ENCODE measurements at places on chromosomes 7 and 10.

- DNase-seq = no peak
These were observed 924 bp downstream of the BMPR1A start for GRCh38 chr10:86757113-86757972.

- no peak for DNase-seq
These were observed 223.6 kb downstream of the IPMK start for GRCh38 chr10:58044072-58044471.

DNA sequence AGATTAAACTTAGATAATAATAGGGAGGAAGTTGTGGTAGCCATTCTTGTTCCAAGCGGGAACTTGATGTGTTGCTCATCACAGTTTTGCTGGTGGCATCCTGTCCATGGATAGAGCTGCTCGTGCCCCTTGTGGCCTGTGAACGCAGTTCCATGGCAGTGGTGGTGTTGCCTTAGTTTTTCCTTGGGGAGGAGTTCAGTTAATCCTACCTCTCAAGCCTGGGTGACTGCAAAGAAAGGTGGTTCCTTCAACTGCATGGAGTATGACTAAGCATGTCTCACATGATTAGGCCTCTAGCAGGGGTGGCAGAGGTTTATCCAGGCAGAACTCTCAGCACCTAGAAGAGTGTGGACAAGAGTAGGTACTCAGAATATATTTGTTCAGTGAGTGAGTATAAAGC is 99.7 kb downstream of the MAPK8 start:
- peak; percentile 8 for DNase-seq

DNA sequence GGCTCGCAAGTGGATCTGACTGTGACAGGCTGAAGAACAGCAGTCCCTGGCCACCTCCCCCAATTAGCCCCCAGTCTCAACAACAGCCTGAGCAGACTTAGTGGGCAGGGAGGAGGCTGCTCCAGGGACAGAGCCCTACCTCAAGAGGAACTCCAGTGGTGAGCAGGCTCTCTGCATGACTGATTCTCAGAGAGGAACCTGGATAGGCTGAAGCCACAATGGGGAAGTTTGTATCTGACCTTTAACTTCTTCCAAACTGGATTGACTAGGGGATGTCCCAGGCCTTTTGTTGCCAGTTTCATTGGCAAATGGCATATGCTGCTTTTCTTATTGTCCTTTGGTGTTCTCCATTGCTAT is 93.0 kb downstream of the ARHGAP22 start:
- peak; percentile 89 for DNase-seq

GRCh38 chr7:87413951-87414793 is 61.3 kb downstream of the ABCB4 start:
- DNase-seq = no peak

All from CD14-positive monocyte (primary cell).